Glutamatergic neuron (in vitro differentiated cells): ENCODE measurements at places on chromosomes 12 and 14.
A peak's percentile ranks its signal among the peaks of the same experiment; 100 is the strongest.

DNA sequence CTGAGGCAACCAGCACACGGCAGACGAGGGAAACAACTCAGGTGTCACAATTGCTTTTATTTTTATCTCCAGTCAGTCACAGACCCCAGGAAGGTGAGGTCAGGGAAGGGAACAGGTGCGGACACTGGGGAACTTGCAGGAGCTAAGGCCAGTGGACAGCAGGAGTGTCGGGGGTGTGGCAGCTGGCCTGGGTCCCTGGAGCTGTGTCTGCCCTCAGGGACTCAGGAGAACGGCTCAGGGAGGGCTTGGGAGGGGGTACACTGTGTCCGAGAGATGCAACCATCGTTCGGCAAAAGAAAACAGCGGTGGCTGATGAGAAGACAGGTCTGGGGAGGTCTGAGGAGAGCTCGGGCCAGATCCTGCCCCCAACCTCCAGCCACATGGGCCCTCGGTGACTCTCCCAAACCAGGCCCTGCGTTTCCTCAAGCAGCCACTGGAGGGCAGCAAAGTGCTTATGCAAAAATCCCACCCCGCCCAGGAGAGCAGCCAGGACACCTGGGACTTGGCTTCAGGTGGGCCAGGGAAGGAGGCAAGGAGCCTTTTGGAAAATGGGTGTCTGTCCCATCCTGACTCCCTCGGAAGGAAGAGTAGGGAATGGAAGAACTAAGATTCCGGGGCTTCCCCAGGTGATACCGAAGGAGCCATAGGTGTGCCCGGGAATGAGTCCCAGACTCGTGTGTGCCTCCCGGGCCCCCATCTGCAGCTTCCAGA, 24.1 kb upstream of the BCDIN3D start:
- DNase-seq: peak; percentile 84

- no peak for DNase-seq
Measured at GRCh38 chr12:107525063-107525718, 160.4 kb upstream of the PWP1 start.

GRCh38 chr12:14928931-14929330, 9.4 kb downstream of the ERP27 start:
- no peak for DNase-seq

DNA sequence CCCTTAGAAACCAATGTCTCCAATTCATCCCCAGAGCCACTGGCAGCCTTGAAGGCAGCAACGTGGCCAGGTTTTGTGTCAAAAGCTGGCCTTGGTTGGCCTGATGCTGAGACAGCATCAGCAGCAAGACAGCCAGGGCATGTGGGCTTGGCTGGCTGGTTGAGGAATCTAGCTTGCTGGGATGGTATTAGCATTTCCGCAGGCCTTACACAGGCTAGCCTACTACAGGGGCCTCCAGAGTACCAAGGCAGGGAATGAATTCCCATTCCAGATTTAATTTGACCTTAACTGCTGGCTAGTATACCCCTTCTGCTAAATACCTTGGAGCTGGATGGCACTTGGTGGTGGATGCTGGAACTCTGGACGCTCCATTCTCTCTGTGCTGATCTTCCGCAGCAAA, 15.8 kb downstream of the NGDN start:
- no peak for DNase-seq

DNA sequence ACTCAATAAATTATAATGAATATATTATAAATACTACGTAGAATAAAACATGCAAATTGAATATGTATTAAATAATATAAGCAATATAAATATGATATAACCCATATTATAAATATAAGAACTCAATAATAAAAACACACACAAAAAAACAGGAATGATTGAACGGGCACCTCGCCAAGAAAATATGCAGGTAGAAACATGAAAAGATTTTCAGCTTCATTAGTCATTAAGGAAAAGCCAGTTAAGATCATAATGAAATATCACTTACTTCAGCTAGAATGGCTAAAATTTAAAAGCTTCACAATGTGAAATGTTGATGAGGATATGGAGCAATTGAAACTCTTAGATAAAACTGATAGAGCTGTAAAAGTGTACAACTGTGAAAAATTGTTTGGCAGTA, 17.8 kb upstream of the SEL1L start:
- no peak for DNase-seq

DNA sequence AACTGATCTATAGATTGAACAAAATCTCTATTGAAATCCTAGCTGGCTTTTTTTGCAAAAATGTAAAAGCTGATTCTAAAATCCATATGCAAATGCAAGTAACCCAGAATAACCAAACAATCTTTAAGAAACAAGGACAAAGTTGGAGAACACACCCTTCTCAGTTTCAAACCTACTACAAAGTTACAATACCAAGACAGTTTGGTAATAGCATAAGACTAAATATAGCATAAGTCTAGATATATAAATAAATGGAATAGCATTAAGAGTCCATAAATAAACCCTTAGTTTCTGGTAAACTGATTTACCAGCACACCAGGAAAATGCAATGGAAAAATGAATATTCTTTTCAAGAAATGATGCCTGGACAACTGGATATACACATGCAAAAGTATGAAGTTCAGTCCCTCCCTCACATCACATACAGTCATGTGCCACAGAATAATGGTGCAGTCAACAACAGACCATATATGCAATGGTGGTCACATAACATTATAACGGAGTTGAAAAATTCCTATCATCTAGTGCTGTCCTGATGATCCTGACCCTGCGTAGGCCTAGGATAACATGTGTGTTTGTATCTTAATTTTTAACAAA, 94.5 kb upstream of the GRIN2B start:
- no peak for DNase-seq

- no peak for DNase-seq
Measured at GRCh38 chr12:75479963-75480461, 543 bp upstream of the GLIPR1 start.

GRCh38 chr12:116160231-116160630, 117.3 kb downstream of the MED13L start:
- DNase-seq: no peak

- no peak for DNase-seq
Measured at GRCh38 chr14:92215579-92215978, 93.8 kb downstream of the CPSF2 start.

GRCh38 chr14:34792598-34792997, 78.2 kb upstream of the CFL2 start:
- no peak for DNase-seq

DNA sequence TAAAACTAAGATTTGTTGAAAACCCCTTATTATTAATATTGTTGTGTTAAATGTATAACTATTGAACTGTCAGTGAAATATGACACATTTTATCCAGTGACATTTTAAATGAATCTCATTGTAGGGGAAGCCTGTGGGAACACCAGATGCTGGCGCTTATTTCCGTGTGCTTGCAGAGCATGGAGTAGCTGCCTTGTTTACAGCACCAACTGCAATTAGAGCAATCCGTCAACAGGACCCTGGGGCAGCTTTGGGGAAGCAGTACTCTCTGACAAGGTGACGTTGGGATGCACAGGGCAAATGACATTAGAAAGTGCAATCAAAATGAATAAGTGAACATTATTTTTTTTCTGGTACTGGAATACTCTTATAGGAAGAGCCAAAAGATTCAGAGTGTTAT, 96.8 kb downstream of the ACSS3 start:
- DNase-seq: peak; percentile 24

DNA sequence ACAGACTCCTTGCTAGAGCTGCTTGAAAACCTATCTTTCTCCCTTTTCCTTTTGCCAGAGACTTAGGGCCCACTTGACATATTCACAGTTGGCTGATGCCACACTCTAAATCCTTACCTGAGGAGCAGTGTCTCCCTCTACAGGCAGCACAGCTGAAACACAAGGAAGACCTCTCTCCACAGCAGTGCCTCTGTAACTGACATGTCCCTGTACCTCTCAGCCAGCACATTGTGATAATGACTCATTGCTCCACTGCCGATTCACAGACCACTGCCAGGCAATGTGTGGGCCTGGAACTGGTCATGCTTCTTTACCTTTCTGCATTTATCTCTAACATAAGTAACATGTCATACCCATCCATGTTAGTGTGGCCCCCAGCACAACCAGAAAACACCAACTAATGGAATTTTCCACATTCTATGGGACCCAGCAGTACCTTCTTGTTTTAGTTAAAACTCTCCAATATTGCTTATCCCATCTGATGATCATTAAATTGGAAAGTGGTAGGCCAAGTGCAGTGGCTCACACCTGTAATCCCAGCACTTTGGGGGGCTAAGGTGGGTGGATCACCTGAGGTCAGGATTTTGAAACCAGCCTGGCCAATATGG, 56.5 kb downstream of the GTF2A1 start:
- DNase-seq: peak; percentile 63

GRCh38 chr12:66724616-66725015, 45.7 kb upstream of the GRIP1 start:
- no peak for DNase-seq

DNA sequence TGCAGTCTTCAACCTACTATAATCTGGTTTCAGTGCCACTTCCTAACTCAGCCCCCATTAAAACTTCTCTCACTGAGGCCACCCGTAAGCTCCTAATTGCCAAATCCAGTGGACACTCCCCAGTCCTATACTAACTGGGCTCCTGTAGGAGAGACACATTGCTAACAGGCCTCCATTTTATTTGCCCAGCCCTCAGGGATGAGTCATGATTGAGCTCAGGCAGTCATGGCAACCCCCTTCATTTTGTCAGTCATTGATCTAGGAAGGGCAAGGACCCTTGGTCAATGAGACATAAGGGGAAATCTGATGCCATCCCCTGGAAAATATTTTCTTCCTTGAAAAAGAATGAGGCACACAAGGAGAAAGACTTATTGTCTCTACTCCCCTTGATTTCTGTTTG, 70.1 kb upstream of the HIF1A start:
- DNase-seq: no peak

DNA sequence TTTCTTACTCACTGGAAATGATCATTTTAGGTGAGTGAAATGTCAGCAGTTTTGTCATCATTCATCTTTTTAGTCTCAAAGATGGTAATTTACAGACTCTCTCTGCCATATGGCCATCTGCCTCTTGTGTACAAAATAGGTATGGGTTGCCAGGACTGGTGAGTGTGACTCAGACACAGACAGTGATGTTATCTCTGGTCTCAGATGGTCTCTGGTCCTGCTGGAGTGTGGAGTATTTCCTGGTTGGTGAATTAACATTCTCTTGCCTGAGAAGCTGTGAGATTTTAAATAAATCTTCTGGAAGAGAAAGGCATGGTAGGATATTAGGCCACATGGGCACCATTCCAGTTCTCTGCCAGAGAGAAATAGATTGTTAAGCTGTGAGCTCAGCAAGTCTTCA, 207.0 kb downstream of the ATP23 start:
- no peak for DNase-seq

DNA sequence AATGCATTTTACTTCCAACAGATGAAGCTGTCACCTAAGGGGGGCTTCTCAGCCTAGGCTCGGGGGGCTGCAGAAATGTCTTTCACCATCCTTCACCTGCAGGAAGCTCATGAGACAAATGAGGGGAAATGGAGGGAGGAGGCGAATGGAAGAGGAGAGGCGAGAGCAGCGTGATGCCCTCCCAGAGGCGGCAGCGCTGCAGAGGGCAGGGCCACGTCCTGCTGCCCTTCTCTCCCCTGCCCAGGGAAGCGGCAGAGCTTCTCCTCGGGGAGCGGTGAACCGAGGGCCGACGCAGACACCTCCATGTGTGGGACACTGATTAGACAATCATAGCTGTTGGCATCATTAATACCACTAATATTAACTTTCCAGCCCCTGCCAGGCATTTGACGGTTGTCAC, 78.3 kb downstream of the SERPINA3 start:
- DNase-seq: no peak

GRCh38 chr12:761256-761655, 8.9 kb downstream of the WNK1 start:
- DNase-seq: no peak
